GM12892 (cell line): ENCODE measurements at places on chromosomes 4 and X.

DNA sequence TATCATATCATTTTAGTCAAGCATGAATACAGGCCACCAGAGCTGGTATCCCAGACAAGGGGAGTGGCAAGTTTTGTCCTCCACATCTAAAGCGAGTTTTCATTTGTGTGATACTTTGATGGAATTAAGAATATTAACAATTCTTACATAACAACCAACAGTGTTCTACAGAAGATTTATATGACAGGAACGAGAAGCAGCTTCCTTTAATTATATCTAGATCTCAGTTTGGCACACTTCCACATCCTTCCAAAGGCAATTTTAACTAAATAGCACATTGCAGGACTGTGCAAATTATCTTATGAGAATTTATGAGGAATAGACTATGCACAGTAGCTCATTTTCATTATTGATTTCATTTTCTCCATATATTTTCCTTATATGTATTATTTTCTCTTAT, 121.2 kb upstream of the GUCY1A1 start:
- no peak for DNase-seq

DNA sequence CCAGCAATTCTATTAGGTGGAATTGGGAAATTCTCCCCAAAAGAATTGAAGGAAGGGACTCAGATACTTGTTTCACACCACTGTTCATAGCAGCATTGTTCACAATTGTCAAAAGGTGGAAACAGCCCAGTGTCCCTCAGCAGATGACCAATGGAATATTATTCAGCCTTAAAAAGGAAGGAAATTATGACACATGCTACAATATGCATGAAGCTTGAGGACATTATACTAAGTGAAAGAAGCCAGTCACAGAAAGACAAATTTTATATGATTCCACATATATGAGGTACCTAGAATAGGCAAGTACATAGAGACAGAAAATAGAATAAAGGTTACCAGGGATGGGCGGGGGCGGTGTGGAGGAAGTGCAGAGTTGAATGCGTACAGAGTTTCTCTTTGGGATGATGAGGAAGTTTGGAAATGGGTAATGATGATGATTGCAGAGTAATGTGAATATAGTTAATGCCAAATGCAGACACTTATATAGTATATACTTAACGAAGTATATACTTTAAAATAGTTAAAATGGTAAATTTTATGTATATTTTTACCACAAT, 29.6 kb downstream of the DOCK11 start:
- no peak for DNase-seq

- DNase-seq: no peak
Measured at GRCh38 chrX:44349561-44349960, 6.1 kb upstream of the EFHC2 start.

GRCh38 chr4:137640156-137640837, 108.0 kb upstream of the PCDH18 start:
- DNase-seq: no peak

GRCh38 chr4:67884701-67885100, 899 bp upstream of the TMPRSS11D start:
- no peak for DNase-seq

DNA sequence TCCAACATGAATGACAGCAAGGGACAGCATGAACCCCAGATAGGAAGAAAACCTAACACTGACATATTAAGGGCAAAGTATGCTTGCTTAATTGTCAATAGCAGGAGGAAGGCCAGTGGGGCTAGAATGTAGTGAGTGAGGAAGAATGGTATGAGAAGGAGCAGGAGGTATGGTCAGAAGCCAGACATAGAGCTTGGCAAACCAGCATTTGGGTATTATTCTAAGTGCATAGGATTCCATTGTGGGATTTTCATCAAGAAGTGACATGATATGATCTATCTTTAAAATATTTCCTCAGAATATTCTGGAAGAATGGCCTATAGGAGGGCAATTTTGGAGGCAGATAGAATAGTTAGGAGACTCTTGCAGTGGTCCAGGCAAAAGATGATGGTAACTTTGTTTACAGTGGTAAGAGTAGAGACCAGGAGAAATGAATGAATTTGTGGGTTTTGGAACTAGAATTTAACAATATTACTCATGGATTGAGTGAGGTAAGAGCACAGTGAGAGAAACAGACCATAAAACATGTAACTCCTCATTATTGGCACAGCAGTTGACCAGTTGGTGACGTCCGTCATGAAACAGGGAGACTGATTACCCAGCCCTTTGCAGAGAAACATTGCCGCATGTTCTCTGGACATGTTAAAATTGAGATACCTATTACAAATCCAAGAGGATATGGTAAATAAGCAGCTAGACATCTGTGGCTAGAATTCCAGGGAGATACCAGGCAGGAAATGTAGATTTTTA, 246.5 kb upstream of the HS3ST1 start:
- no peak for DNase-seq

DNA sequence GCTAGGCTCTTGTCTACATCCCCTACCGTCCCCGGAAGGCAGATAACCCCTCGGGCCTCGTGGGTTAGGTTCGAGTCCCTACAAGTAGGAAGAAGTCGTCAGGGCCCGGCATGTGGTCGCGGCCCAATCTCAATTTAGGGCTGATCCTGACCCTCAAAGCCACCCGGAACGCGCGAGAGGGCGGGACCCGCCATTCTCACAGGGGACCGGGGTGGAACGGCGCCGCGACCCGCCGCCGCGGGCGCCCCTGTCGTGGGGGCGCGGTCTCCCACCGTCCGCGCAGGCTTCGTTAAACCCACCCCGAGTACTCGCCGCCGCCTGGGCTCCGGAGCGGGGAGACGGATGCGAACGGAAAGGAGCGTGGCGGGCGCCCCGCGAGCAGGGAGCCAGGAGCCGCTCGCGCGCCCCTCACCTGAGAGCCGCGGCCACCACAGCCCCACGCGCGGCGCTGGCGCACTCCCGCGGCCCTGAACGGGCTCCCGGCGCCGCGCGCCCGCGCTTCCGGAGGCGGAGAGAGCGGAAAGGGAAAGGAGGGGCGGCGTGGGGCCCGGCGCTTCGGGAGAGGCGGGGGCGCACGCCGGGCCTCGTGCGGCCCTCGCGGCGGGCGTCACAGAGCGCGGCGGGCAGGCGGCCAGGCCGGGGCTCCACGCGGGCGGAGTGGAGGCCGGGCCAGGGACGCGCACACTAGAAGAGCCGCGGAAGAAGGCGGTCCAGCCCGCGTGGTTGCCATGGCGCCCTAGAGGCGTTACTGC, at the start of gene CFAP97:
Gene CFAP97, minus strand, starts transcription at position 515 of the 752 bp plus-strand sequence. CDS start 12,804 bp downstream, outside the sequence.
- peak; percentile 66 for DNase-seq

GRCh38 chrX:107507093-107507743, 57.8 kb downstream of the FRMPD3 start:
- DNase-seq: no peak

GRCh38 chr4:31169846-31170245, 449.7 kb downstream of the PCDH7 start:
- DNase-seq: no peak

- no peak for DNase-seq
Measured at GRCh38 chr4:108181704-108182103, 13.0 kb upstream of the LEF1 start.

GRCh38 chr4:45120163-45120562, 393.8 kb upstream of the GNPDA2 start:
- DNase-seq: no peak

DNA sequence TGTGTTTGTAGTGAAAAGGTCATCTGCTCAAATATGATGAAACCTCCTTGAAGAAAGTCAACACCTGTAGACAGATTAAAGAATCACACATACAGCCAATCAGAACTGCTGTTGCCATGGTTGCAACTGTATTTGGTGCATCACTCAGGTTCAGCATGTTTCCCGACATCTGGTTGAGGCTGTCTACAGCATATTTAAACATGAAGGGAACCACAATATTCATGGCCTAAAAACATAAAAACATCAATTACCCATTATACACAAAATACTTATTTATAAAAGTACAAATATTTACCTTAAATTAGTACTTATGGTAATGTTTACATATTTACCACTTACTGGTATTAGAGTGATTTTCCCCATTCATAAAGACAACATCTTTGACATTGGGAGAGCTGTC, 79.7 kb downstream of the ABCB7 start:
- no peak for DNase-seq

- DNase-seq: no peak
Measured at GRCh38 chr4:76703676-76704075, 194.3 kb downstream of the SOWAHB start.

DNA sequence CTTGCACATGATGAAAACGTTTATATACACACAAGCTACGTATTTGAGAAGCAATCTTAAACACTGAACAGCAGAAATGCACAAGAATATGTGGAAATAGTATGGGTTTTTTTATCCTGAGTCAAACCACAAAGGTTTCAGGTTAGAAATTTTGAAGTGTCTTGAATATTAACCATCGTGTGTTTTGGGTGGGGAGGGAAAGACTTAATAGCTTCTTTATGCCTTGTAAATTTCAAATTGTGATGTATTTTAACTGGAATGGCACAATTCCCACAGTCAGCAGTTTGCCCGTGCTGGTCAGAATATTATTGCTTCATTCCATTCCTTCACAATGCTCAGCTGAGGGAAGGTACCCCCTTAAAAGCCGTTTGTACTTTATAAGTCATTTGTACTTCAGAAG, 67.4 kb upstream of the WDR1 start:
- DNase-seq: no peak

DNA sequence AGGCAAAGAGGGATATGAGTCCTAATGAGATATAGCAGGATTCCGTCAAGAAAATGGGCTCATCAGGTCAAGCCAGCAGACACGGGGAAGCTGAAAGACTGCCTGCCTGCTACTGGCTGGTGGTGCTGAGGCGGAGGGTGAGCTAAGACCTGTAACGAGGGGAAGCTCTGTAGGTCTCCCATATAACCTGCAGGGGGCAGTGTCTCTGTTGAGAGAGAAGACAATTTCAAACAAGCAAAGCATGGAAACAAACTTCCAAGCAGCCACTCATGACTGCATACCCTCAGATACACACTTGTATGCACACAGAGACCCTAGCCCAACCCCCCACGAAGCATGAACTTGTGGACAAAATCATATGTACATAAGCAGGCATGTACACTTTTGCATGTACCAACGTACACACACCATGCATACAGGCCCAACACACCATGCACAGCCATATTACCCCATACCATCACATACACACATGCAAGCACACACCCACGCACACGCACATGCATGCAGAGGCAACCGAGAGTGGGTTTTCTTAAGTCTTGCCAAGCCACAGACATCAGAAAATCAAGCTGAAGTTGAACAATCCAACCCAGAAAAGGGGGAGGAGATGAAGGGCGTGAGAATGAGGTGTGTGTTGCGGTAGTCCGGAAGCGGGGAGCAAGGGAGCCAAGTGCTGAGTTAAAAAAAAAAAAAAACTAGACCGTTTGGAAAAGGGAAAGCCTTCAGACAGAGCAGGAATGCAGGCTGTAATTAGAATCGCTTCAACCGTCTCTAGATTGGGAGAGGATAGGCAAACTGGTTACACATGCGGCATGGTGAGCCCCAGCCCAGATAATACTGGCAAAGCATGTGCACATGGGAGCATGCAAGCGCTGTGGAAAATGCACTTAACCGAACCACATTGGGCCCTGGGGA, 71.0 kb downstream of the PJA1 start:
- peak; percentile 47 for DNase-seq

- no peak for DNase-seq
Measured at GRCh38 chr4:56622176-56622575, 58.9 kb downstream of the HOPX start.

DNA sequence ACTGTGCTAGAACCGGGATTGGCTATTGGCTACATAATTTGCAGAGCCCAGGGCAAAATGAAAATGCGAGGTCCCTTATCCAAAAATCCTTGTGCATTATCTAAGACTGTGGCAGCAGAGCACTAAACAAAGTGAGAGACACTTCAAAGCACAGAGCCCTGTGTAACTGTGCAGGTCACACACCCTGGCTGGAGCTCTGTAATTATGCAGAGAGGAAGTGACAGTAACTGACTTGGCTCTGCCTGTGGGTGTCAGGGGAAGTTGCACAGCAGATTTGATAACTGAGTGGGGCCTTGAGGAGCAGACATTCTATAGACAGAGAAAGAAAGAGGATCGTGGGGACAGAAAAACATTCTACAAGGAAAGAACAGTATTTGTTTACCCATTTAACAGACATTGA, 173.5 kb upstream of the FMR1 start:
- DNase-seq: no peak

DNA sequence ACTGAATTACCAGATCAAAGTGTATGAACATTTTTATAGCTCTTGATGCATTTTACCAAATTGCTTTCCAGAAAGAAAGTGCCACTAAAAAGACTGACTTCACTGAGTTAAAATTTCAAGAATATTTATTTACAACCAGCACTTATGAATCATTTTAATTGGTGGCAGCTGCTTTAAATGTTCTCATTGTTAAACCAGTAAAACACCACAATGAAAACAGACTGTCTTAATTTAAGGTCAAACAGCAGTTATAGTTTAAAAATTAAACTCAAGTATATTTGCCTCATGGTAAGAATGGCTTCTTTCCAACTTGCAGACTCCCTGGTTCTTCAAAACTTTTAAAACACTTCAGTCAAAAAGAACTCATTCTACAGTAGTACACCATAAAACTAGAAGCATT, 36.9 kb downstream of the AMMECR1 start:
- DNase-seq: no peak

DNA sequence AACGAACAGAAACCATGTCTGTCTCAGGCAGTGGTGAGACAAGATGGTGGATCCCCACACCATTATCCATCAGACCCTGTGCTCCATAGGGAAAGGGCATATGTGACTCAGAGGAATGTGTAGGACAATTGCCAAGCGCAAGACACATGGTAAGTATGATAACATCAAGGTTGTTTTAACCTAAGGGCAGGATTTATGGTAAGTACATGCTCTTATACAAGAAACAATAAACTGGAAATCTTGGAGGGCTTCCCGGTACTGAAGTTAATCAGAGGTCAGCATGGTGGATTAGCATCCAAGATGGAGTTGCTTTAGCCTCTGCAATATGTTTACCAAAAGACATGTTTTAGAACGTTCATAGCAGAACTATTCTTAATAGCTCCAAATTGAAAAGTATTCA, 355.0 kb downstream of the PPP1R2C start:
- DNase-seq: no peak

DNA sequence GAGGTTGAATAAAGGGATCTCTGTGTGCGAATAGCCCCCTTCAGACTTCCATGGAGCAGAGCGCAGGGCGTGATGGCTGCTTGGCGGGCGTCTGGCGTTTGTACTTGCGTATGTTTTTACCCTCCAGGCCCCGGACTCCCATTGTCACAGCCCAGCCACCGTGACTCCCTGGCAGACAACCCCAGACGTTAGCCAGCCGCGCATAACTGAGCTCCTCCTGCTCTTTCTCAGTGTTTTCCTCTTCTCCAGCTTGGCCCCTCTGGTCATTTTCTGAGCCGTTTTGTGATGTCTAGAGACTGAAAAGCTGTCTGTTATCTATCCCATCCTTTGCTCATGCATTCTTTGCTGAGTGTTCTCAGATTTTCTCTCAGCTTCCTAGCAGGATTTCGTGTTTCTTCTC, 54.3 kb downstream of the IGFBP7 start:
- no peak for DNase-seq
